ENCODE measurements at places on chromosomes 11 and 22.

GRCh38 chr22:49934891-49935557 is 16.6 kb downstream of the CRELD2 start:
- peak; percentile 88 for DNase-seq

GRCh38 chr22:27918341-27919221 is 475 bp downstream of the PITPNB start:
- DNase-seq: peak; percentile 52

DNA sequence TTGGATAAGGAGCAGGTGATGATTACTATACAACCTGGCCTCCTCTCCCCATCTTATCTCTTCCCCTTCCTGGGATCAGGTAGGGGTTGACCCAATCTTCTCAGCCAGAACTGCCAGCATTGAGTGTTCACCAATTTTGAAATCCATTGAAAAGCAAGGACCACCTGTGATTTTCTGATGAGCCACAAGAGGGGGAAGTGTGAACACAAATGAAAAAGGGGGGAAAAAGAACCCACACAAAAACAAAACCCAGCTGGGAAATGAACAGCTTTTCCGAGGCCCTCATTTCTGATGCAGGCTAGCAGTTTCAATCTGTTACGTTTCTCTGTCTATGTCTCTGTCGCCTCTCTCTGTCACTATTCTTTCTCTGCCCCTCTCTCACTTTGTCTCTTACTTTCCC is 161.9 kb downstream of the INSC start:
- DNase-seq: no peak

DNA sequence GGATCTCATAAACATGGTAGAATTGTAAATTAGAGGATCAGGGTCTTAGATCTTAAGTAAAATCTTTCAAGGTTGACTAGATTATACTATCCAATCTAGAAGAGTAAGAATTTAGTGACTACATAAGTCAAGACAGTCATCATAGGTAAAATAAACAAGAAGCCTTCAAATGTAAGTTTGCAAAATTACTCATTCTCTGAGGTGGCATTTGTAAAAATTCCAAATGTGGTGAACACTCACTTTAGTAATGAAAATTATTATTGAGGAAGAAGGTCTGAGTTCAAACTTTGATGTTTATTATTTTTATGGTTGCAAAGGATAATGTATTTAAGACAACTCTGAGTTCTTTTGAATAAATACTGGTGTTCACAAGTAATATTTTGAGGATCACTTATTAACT is 4.6 kb downstream of the HYLS1 start:
- no peak for DNase-seq

DNA sequence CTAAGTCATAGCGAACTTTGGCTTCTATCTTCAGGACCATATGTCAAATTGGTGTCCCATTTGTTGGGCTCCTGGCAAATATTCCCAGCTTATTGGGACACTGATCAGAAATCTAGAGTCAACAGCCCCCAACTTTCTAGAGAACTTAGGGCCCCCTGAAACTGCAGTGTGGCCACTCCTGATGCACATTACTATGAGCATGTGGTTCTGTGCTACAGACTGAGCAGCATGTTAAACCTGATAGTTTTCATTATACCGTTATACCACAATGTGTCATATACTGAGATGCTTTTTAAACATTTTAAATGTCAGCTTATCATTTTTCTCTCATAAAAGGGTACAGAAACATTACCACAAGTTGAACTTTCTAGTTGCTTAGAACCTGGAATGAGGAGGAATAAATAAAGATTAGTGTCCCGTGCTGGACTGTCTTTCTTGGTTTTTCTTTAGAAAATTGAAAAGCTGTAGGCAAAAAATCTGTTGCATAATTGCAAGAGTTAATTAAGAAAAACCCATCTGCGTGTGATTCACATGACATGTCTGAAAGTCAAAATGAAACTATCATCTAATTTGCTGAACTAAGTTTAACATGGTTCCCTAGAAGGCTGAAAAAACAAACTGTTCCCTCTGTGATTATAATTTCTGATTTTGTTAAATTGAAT is 16.4 kb upstream of the CTSC start:
- no peak for DNase-seq

GRCh38 chr11:66715346-66716085 is 13.5 kb downstream of the SPTBN2 start:
- DNase-seq: no peak

GRCh38 chr22:50056214-50056972 is 1.7 kb downstream of the TTLL8 start:
- peak; percentile 71 for DNase-seq

GRCh38 chr22:43375951-43376455 is 32.8 kb upstream of the SCUBE1 start:
- no peak for DNase-seq

DNA sequence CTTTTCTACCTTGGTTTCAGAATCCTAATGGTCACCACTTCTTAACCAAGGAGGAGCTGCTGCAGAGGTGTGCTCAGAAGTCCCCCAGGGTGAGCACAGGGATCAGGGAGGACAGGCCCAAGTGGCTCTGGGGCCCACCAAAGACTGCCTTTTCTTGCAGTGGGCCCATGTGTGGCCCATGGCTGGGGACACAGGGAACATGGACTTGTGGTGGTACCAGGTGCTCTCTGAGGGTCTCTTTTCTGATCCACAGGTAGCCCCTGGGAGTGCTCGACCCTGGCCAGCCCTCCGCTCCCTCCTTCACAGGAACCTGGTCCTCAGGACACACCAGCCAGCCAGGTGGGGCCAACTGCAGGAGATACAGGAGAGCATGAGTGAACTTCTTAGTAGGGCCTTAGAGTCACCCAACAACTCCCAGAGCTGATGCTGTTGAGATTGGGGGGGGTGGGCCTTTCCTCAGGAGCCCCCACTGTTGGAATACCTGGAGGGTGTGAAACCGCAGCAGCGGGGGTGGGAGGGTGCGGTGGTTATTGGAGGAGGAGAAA is 2.0 kb downstream of the MUS81 start:
- DNase-seq: no peak

GRCh38 chr11:123219066-123219690 is 24.1 kb upstream of the CLMP start:
- no peak for DNase-seq
